Panc1 (cell line): ENCODE measurements at places on chromosomes 2 and 18.

DNA sequence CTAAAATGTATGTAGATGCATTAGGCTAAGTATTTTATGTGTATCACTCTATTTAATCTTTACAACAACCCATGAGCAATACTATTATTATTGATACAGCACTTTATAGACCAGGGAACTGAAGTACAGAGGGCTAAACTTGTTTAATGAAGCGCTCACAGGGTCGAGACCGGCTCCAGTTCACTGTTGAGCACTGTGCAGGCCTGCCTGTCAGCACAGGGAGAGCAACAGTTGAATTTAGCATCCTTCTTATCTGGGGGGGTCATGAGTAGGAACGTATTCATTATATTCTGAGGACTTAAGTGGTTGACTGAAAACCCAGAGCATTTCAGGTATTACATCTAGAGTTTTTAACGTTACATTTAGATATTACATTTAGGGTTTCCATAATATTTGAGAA lies 120.1 kb downstream of the PLCL1 start:
- no peak for DNase-seq

DNA sequence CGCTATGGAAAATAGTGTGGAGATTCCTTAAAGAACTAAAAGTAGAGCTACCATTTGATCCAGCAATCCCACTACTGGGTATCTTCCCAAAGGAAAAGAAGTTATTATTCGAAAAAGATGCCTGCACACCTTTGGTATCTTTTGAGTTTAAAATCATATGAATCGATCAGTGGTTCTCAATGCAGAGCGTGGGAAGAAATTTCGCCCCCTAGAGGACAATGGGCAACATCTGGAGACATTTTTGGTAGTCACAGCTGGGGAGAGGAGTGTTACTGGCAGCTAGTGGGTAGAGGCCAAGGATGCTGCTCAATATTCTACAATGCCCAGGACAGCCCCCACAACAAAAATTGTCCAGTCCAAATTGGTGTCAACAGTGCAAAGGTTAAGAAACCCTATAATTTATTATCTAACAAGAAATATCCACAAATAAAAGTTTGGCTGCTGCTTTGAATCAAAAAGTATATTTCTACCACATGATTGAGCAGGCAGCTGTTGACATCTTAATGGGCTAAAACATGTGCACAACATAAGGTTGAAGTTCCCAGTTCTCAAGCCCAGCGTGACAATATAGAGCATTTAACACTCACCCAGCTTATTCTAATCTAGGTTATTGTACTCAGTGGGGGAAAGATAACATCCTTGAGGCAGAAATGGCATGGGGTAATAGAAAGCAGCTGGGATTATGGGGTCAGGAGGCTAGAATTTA lies 425.7 kb downstream of the LRATD1 start:
- no peak for DNase-seq

- DNase-seq: peak; percentile 62
Observed at GRCh38 chr18:74493689-74494088, 2.5 kb upstream of the CNDP2 start.

GRCh38 chr2:241814643-241815476 lies 5.9 kb downstream of the NEU4 start:
- DNase-seq: no peak

- DNase-seq: no peak
Observed at GRCh38 chr2:30627151-30627550, 180.1 kb downstream of the CAPN13 start.

GRCh38 chr2:127514485-127514884 lies 11.8 kb downstream of the IWS1 start:
- no peak for DNase-seq

- no peak for DNase-seq
Observed at GRCh38 chr18:33581856-33582255, 3.8 kb downstream of the ASXL3 start.
